Activated CD4-positive, alpha-beta T cell treated with anti-CD3 and anti-CD28 coated beads, Interleukin-2, Interleukin-6, amounts not matched to agents 100 ng/mL and 50 ng/mL, durations not matched to agents 16 hours and 8 hours (primary cell): ENCODE measurements at places on chromosomes 1 and 21.

DNA sequence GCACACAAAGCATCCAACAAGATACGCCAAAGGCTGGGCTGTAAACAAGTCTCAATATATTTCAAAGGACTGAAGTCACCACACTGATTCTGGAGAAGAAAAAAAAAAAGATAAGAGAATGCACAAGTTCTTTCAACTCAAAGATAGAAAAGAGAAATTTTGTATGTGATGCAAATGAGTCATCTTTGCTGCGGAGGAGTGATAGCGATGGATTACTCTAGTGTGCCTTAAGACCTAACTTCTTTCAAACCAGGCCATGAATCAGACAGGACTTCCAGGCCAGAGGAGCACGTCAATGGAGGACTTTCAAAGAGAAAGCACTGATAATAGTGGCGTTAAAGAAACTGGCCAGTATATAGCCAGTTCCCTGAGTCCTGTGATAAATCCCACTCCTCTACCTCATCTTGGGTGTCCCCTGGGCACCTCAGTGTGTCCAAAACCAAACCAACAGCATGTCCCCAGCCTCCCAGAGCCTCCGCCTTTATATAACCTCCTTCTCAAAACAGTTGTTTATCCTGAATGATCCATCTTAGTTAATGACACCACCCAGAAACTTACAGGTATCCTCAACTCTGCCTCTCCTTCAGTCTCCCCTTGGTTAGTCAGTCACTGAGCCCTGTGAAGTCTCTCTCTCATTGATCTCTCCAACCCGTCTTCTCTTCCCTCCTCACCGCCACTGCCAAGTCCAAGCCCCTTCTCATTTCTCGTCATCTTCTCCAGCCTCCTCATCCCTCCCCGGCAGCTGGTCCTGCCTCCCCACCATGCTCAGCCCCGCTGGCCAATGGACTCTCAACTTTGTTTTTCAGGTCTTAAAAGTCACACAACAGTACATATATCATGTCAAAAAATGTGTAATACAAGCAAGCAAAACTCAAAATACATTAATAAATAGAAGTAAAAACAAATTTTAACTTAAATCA is 47.2 kb upstream of the IFFO2 start:
- DNase-seq: peak; percentile 18

DNA sequence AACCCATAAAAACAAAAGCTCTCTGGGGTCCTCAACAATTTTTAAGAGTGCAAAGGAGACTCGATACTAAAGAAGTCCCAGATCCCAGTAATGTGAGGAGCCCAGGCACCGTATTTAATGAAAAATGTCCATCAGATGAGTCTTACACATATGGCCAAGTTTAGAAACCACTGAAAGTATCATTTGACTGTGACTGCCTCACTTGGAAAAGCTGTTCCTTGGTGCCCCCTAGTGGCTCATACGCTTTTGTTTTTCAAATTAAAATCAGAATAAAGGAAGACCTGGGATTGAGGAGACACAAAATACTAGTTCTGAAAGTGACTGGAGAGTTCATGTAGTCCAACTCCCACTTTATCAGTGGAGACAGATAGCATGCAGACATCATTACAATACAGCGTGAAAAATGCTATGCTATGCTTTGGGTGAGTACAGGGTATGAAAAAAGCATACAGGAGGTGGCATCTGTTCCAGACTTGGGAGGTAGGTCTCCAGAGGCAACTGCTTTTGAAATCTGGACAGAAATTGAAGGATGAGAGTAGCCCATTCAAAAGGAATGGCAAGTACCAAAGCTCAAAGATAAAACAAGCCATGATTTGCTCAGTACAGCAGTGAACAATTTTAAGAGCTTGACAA is 33.8 kb downstream of the GDAP2 start:
- DNase-seq: peak; percentile 83

DNA sequence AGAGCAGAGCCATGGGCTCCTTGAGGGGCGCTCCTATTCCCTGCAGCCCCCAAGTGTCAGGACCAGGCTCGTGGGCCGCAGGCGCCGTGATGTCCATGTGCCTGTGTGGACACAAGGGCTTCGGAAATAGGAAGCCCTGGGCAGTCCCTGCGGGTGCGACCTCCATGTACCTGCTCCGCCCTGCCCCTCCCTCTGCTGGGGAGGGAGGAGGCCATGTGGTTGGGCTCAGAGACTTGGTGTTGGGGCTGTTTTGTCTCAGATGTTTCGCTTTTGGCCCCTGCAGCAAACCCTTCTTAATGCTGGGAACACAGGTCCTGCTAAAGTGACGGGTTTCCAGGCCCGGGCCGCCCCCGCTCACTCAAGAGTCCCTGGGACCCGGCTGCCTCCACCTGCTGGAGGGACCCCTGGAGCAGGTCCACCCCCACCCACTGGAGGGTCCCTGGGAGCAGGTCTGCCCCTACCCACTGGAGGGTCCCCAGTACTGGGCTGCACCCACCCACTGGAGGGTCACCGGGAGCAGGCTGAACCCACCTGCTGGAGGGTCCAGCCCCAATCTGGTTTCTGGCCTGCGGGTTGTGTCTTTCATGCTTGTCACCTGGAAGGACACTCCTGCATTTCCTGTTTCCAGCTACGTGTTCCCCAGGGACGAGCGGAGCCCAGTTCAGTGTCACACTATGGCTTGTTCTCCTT is 156.5 kb downstream of the PEX14 start:
- no peak for DNase-seq

DNA sequence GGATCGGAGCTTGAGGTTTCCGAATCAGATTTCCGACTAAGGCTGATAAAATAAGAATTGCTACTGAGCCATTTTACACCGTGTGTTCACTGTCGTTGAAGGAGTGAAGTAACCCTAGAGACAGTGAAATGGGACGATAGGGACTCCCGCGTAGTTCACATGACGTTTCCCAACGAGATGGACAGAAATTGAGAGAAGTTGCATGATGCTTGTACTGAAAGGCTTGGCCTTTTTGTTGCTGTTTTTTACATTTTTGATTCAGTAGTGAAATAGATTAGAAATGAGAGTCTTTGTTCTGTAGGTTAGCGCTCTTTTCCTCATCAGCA is 1.2 kb downstream of the KHDRBS1 start:
- DNase-seq: peak; percentile 26

- DNase-seq: no peak
These were observed 16.7 kb upstream of the PALMD start for GRCh38 chr1:99629164-99629563.

DNA sequence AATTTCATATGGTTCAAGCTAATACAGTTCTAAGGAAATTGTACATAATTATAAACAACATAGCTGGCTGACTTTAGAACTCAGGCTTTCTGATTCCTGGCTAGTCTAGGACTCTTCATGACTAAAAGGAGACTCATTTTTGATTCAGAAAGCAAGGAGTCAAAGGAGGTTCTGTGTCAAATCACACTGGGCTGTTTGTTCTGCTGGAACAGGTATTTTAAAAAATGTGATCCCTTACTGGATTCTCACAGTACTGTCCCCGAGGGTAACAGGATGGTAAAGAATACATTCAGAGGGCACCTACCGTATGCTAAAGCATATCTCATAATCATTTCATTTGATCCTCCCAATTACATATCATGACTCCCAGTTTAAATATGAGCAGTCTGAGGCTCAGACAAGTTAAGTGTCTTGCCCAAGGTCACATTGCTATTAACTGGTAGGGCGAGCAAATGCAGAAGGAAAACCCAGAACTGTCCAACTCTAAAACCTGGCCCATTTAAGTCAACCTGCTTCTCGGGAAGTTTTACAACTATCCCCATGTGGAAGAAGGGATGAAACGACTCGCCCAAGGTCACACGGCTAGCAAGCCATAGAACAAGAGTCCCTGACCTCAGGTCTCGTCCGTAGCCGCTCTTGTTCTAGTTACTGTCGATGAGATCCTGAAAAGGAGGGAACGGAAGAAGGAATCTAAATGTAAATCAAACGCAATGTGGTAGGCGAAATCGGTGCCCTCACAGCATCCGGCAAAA is 675 bp downstream of the MYSM1 start:
- peak; percentile 17 for DNase-seq

DNA sequence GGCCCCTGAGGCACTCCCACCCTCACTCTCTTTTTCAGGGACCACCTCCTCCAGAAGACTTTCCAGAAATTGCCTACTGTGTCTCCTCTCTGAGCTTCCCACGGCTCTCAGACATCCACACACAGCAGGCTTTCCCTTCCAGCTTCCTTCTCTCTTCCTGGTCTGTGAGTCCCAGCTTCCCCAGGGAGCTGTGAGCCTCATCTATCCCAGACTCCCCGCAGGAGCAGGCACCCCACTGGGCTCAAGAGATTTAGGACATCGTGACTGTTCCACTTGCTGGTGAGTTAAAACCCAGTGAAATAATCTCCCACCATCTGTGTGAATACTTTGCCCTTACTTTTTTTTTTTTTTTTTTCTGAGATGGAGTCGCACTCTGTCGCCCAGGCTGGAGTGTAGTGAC is 22.0 kb upstream of the PRELP start:
- DNase-seq: no peak

- DNase-seq: no peak
These were observed 205.8 kb upstream of the DUSP10 start for GRCh38 chr1:221947731-221948130.

- no peak for DNase-seq
These were observed 161.4 kb upstream of the ZRANB2 start for GRCh38 chr1:71242239-71242638.

DNA sequence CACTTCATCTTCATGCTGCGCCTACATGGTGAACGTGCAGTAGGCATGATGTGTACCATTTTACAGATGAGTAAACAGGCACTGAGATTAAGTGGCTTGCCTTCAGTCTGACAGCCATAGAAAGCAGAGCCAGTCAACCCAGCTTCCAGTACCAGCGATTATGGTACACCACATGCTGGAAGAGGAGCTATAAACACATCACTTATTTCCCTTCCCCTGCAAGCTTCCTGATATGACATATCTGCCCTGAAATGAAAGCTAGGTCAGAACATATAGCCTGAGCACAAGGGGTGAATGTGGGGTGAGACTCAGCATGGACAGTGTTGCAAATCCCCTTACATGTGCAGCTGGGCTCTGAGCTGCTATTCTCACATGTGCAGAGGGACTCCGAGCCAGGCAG is 33.8 kb upstream of the IL20 start:
- DNase-seq: no peak

- no peak for DNase-seq
These were observed 269.9 kb upstream of the KIAA0040 start for GRCh38 chr1:175462301-175463017.

DNA sequence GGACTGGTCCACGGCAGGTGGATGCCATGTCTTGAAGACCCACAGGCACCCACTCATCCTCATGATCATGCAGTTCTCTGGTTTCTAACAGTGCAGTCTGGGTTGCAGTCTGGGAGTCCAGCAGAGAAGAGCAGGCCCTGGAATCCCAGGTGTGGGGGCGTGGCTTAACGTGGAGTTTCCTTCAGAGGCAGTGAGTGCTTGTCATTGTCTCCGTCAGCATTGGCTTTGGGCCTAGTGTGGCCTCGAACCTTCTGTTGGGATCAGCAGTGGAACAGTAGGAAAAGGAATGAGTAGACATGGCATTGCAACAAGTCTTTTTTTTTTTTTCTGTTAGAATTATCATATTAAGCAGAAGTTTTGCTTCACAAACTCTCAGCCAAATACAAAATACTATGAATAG is 12.8 kb downstream of the LGALS8 start:
- DNase-seq: no peak
